ENCODE measurements at places on chromosomes 12 and 14.

GRCh38 chr14:68667313-68667791 lies 125.5 kb downstream of the ZFP36L1 start:
- DNase-seq: no peak

GRCh38 chr14:99816217-99816616 lies 23.0 kb downstream of the EML1 start:
- no peak for DNase-seq

GRCh38 chr14:71119832-71120231 lies 212.6 kb downstream of the PCNX1 start:
- no peak for DNase-seq

DNA sequence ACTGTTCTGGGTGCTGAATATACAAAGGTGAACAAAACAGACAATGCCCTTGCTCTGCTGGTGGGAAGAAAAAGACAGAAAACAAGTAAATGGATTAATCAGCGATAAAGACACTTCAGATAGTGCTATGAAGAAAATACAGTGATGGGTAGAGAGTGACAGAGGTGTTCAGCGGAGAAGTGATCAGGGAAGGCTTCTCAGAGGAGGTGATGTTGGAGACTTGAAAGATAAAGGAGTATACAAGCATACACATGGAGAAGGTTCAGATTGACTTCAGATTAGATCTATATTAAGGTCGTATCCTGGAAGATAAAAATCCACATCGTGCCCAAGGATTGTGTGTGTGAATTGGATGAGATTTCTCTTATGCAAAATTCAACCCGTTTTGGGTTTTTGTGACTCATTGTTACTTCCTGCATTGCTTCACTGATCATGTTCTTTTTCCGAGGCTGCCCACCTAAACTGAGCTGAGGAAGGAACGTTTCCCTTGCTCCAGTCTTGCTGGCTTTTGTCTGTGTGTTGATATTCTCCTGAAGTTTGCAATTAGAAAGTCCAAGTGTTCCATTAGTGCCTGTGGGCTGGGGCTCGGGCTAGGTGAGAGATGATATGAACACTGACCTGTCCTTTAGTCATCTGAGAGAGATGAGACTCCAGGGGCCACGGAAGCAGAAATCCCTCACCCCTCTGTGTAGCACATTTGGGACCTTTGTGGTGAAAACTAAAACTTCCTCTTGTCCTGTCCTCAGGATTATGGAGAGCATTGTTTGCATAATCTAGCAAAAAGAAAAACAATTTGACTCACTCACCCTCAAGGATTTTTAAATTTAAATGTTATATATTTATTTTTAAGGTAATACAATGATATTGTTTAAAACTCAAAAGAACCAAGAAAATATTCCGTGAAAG lies 27.6 kb downstream of the PLXNC1 start:
- DNase-seq: no peak

- no peak for DNase-seq
Observed at GRCh38 chr14:92600318-92601053, 86.9 kb downstream of the RIN3 start.

- DNase-seq: no peak
Observed at GRCh38 chr12:3249081-3249800, 172.1 kb downstream of the TSPAN9 start.

- DNase-seq: no peak
Observed at GRCh38 chr12:2490831-2491230, 303.9 kb upstream of the FKBP4 start.

DNA sequence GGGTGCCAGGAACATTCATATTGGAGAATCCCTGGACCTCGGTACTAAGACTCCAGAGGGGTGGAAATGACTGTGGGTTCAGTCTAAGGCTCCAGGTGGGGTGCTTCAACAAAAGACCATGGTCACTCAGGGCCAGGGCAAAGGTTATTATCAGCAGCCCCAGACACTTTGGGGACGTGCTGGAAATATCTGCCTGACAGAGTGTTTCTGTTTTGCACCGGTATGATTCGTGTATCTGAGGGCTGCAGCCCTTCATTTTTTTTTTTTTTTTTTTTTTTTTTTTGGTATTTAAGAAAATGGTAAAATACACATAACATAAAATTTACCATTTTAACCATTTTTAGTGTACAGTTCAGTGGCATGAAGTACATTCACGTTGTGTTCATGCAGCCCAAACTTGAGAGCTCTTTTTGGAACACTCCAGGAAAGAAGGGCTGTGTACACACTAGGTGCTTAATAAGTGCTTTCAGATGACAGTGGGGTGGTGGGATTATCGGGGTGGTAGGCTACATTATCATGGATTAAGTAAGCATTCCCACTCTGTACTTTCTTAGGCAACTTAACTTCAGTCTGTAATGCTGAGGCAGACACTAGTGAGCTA lies 120.3 kb downstream of the CHST11 start:
- no peak for DNase-seq

- no peak for DNase-seq
Observed at GRCh38 chr12:48175613-48176416, 7.6 kb upstream of the CCDC184 start.

DNA sequence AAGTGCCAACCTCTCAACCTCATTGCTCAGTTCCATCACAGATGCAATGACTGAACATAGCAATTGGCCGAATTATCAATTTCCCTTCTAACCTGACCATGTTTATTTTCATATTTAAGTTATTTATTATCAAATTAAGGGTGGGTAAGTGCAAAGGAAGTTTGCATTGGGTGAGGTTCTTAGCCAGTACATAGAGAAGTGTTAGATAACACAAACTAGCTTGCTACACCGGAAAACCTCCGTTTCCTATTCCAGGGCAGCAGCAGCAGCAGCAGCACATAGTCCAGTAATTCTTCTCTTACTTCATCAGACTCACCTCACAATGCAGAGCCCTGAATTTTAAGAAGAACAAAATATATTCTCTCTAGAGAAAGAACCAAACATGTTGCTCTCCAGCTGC lies 200.5 kb upstream of the OR4E1 start:
- no peak for DNase-seq

DNA sequence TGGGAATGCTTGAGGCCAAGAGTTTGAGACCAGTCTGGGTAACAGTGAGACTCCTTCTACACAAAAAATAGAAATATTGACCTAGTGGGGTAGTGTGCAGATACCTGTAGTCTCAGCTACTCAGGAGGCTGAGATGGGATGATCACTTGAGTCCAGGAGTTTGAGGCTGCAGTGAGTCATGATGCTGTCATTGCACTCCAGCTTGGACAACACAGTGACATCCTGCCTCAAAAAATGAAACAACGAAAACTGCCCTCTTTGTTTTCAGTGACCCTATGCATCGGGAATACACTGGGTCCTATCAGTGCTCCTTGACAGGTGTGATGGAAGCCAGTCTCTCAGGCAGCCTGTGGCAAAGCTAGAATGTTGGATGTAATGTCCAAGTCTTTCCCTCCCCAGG lies 311.5 kb upstream of the OR4E1 start:
- DNase-seq: no peak

DNA sequence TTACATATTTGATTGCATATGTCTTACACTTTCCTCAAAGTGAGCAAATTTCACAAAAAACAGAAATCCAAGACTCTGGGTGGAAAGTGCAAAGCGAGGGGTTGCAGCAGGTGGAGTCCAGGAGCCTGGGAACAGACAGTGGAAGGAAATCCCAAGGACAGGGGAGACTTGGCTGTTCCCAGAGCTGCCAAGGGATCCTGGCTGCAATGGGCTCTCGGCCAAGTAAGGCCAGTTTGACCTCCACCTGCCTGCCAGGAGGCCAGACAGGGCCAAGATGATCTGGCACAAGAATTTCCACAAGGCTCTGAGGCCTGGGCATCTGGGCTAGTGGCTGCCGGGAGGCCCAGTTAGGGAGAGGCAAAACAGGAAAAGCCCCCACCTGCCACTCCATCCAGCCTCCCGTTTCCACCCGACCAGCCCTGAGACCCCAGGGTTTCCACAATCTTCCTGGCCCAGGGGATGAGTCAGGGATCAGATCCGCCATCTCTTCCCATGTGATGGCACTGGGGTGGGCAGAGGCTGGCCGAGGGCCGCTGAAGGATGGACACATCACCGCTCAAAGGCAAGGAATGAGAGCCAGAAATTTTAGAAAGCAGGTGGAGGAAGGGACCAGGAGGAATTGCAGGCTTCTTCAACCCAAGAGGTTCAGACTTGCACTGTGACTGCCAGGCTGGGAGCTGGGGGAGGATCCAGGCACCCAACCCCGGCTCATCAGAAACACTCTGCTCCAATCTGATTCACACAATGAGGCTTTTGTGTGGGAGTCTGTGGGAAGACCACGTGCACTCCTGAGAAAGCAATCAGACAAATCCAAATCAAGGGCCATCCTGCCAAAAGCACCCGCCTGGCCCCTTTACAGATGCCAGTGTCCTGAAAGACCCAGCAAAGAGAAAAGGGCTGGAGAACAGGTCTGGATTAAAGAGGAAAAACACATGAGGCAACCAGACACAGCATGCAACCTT lies 16.3 kb downstream of the SCARB1 start:
- no peak for DNase-seq

- DNase-seq: no peak
Observed at GRCh38 chr14:33678005-33678404, 272.9 kb downstream of the EGLN3 start.

- DNase-seq: no peak
Observed at GRCh38 chr12:93805736-93806141, 128.6 kb downstream of the CRADD start.

- peak; percentile 30 for DNase-seq
Observed at GRCh38 chr12:115623764-115624334, 653.6 kb downstream of the MED13L start.

- DNase-seq: peak; percentile 32
Observed at GRCh38 chr12:65123435-65124063, 2.4 kb upstream of the WIF1 start.

GRCh38 chr12:67155863-67156262 lies 113.3 kb upstream of the CAND1 start:
- DNase-seq: no peak

GRCh38 chr14:64191756-64192155 lies 102.4 kb downstream of the ESR2 start:
- DNase-seq: no peak

GRCh38 chr14:25122211-25122610 lies 72.3 kb upstream of the STXBP6 start:
- no peak for DNase-seq

GRCh38 chr12:2528001-2528400 lies 266.8 kb upstream of the FKBP4 start:
- DNase-seq: no peak

DNA sequence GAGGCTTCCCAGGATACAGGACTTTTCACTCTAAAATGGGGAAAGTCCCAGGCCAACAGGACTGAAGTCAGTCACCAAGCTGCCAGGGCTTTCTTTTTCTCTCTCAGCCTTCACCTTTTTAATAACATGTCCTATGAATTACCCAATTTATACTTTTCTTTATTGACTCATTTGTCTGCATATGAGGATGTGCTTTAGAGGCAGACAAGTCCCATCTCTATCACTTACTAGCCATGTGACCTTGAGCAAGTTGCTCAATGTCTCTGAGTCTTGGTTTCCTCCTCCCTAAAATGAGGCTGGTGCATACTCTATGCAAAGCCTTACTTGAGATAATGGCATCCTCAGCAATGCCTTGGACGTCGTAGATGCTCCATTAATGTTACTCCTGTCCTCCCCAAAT lies 98.1 kb upstream of the TMPO start:
- no peak for DNase-seq

DNA sequence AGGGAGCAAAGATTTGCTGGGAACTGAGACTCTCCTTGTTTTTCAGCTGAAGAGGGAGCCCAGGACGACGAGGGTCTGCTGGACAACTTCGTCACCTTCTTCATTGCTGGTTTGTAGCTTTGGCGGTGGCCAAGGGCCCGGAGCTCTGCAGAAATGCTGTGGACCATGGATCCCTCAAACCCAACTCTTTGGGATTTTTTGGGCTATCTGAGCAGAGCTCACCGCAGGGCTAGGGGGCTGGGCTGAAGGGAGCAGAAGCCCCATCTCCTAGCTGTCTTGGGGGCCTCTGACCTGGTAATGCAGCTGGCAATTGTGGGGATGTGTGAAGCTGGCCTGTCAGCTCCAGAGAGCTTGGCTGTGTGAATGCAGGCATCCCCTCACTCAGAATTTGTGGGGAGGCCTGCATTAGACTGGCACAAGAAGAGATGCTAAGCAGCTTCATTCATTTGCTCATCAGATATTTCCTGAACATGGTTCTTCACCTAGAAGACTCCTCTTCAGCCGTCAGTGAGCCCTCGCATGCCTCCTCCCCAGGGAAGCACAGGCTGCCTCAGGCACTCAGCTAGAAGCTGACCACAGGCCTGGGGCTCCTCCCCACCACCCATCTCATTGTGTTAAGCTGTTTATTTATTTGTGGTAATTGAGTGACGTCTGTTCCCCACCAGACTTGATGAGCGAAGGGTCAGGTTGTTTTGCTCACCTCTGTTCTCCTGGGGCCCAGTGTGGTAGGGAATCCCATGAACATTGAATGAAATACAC lies 32.2 kb downstream of the CYP46A1 start:
- DNase-seq: no peak

- no peak for DNase-seq
Observed at GRCh38 chr14:71579331-71579730, 352.9 kb upstream of the RGS6 start.

DNA sequence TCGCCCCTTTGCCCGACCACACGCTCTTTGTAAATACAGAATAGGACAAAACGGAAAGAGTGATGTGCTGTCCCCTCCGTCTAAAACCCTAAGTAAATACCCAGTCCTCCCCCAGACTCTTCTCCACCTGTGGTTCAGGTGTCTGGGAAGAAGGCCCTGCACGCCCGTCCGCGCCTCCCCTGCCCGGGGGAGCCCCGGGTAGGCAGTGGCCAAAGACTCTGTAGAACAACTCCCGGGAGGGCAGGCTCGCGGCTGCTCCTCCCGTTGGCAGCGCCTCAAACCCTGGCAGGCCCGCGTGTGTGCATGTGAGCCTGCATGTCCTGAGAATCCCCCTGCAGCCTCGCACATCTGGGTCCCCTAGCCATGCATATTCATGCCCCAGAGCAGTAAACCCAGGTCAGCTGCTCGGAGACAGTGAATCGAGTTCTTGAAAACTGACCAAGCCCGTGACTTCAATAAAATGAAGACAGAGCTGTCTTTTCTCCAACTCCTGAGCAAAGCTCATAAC lies 165.8 kb downstream of the MON2 start:
- no peak for DNase-seq

GRCh38 chr14:50545618-50546017 lies 13.2 kb upstream of the MAP4K5 start:
- no peak for DNase-seq

DNA sequence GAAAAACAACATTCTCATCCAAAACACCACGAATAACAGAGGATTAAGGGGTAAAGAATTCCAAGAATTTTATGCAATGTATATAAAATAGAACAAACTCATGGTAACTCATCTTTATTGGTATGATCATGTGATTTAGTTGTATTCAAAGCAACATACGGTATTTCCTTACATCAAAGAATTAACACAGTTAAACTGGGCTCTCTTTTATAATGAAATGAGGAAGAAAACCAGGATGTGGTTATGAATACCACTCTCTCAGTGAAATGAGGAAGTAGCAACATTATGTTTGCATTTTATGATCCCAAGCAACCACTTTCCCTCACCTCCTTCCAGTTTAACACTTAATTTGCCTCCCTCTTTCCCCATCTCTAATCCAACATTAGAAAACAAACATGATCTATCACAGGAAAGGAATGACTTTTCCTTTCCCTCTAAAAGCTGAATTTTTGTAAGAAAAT lies 22.9 kb downstream of the SPTLC2 start:
- no peak for DNase-seq

- DNase-seq: no peak
Observed at GRCh38 chr12:20339060-20339459, 29.3 kb upstream of the PDE3A start.

- no peak for DNase-seq
Observed at GRCh38 chr14:20262642-20263128, 23.6 kb downstream of the OR11H4 start.

- DNase-seq: no peak
Observed at GRCh38 chr12:92365333-92365732, 219.7 kb upstream of the BTG1 start.

GRCh38 chr14:66152747-66153146 lies 333.4 kb upstream of the CCDC196 start:
- DNase-seq: no peak

All from NT2/D1 (cell line).